ENCODE measurements at places on chromosomes 1 and 21.

DNA sequence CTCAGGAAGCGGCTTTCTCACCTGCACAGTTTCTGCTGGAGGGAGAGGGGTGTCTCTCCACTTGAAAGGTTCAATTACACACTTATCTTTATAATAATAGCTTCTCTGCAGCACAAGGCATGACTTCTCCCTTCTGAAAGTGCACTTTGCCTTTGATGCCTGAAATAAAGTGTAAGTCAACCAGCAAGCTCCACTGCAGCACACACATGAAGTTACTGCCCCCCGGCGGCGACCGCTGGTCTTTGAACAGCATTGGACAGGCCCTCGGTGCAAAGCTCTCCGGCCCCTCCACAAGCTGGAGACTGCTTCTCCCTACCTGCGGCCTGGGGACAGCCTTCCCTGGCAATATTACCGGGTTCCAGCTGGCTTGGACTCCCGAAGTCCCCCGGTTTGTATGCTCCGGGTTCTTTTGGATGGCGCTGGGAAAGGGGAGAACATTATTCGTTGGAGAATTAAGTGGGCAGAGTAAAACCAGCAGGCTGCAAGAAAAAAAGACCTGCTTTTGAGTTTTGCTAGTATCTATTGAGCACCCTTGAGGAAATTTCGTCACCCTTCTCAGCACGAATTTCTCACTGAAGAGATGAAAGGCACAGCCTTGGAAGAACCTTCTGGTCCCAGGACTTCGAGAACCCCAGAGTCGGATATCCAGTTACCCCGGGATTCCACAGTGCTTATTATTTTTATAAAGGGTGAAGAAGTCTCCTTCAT, 11.8 kb downstream of the RCAN1 start:
- DNase-seq, result peak; percentile 65

DNA sequence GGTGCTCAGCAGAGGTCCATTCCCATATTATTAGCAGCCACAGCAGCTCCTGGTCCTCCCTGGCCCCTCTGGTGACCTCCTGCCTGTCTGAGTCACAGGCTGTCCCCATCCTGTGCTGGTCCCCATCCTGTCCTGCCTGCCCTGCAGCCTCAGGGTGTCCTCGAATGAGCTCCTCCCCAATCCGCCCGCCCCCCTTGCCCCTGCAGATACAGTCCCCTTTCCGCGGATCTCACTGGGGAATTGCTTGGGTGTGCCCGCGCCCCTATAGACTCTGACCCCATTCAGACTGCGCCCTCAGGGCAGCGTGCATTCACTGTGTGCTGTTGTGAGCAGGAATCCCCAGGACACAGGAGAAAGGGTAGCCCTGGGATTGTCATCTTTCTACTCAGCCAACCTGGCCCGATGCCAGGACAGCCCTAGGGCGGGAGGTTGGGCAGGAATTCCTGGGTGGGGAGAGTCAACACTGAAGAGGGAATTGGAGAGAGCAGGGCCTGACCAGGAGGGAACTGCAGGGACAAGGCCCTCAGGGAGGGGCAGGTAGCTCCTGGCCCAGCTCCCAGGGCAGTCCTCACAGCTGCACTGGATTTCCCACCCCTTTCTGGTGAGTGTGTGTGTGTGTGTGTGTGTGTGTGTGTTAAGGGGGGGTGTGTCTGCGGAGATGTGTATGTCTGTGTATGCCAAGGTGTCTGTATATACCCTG, 1.1 kb upstream of the GUCA2A start:
- DNase-seq, result no peak

DNA sequence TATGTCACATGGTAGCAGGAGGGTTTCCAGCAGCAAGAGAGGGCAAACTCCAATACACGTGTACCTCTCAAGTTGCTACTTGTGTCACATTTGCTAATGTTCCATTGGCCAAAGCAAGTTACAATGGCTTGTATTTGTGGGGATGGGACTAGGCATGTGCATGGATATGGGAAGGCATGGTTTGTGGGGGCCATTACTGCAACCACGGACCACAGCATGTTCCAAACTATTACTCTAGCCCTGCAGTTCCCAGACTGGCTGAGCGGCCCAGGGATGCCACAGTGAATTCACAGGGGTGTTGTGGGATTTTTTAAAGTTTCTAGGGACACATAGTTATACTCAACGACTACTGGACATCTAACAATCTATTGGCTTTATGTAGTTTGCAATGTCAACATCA, 133.1 kb downstream of the GIPC2 start:
- DNase-seq, result no peak

- DNase-seq, result no peak
Measured at GRCh38 chr1:7824701-7825100, 28.2 kb downstream of the UTS2 start.

- no peak for DNase-seq
Measured at GRCh38 chr1:154256686-154257085, 15.7 kb upstream of the HAX1 start.

- DNase-seq, result no peak
Measured at GRCh38 chr1:119472080-119472818, 34.8 kb upstream of the HSD3B1 start.

- no peak for DNase-seq
Measured at GRCh38 chr1:8107897-8108296, 81.8 kb upstream of the ERRFI1 start.

GRCh38 chr1:100989306-100990077, 36.1 kb downstream of the DPH5 start:
- no peak for DNase-seq

DNA sequence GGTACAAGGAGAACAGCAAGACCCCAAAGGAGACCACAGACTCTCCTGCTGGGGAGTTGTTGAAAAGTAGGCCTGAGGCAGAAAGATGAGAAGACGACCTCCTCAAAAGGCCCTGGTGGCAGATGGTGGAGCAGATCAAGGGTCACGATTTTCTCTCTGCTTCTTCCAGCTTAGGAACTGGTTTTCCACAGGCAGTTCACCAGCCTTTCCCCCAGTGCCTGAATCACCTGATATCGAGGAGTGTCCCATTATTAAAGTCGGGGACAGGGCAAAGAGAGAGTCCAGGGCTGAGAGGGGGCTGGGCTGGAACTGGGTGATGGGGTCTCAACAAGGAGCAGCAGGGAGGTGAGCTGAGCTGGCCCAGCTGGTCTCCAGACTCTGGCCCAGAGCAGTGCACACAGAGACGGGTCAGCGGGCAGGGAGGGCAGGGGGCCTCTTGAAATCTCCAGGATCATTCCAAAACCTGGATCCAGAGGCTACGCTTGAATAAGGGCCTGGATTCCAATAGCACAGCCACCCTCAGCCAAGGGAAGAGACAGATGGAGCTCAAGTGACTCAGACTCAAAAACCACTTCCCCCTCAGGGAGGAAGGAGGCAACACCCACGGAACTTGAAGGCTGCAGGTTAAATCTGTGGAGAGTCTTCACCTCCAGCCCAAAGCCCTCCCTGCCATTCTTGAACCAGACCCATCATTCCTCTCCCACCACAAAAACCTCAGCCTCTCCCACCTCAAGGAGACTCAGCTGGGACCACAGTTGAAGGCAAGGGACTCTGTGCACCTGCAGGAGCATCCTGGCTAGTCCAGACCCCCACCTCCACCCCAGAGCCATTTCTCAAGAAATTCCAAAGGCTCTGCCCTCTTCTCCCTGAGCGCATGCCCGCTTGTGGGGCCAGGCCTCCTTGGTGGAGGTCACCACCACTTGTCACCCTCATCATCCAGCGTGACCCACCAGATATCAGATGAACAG, at the start of gene S100A5:
Gene S100A5 (minus strand): TSS at position 541 of the 968 bp plus-strand sequence. CDS start 743 bp downstream, outside the sequence.
- DNase-seq, result peak; percentile 64

Data from stimulated activated CD4-positive, alpha-beta T cell treated with anti-CD3 and anti-CD28 coated beads, Interleukin-4, amount 100 ng/mL, for 4 hours (primary cell).